Femur (tissue), 1 donor: ENCODE measurements at places on chromosomes 7 and 10.

DNA sequence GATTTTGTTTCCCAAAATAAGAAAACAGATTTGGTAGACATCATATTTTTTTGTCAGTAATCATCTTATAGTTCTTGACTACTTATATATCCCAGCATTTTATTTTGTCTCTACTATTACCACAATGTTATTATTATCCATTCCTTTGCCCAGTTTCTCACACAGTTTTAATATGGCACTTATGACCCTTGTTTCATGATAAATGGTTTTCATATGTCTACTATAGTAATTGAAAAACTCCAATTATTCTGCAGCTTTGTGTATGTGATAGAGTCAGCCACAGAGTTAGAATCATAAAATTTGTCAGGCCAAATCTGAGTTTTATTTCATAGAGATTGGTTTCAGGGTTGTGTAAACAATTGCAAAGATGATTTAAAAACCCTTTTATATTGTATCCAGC, 203.9 kb downstream of the MALRD1 start:
- no peak for DNase-seq

GRCh38 chr7:98733036-98733435, 116.0 kb downstream of the NPTX2 start:
- DNase-seq: no peak

- no peak for DNase-seq
Observed at GRCh38 chr10:11886138-11886474, 63.0 kb downstream of the PROSER2 start.

GRCh38 chr10:31829776-31830175, 98.9 kb downstream of the ARHGAP12 start:
- no peak for DNase-seq

DNA sequence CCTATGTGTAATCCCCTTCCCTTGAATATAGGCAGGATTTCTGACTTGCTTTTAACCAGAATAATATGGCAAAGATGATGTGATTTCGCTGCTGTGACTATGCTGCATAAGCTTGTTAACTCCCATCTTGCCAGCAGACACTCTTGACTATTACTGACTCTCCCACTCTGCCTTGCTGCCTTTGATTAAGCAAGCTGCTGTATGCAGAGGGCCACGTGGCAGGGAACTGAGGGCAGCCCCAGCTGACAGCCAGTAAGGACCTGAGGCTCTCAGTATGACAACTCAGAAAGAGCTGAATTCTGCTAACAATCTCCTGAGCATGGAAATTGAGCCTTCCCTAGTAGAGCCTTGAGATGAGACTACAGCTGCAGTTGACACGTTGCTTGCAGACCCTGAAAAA, 279.4 kb upstream of the CACNA2D1 start:
- no peak for DNase-seq

- DNase-seq: no peak
Observed at GRCh38 chr10:14523286-14523685, 192.6 kb upstream of the FRMD4A start.

GRCh38 chr7:126657599-126658358, 595.0 kb downstream of the GRM8 start:
- no peak for DNase-seq

GRCh38 chr10:33286157-33286934, 48.1 kb downstream of the NRP1 start:
- DNase-seq: no peak

- no peak for DNase-seq
Observed at GRCh38 chr7:11642841-11643240, 189.2 kb downstream of the THSD7A start.
